ENCODE measurements at places on chromosomes 1 and 21. TPM values are rescaled to one million over a fixed set of nuclear protein-coding genes. Genes with fewer than 3 reads are reported as not detected.

Gene LRRC8C
- total RNA-seq: 8.6 TPM

Gene CLDN17
- total RNA-seq: not detected

Gene SUMO3
- 77.2 TPM for total RNA-seq

Gene EPHA10
- total RNA-seq: not detected

Gene GBP3
- total RNA-seq: 19.3 TPM

Gene GORAB
- total RNA-seq: 20.8 TPM

Gene PPCS
- total RNA-seq: 26.3 TPM

Gene GPR52
- 0.78 TPM for total RNA-seq

All from smooth muscle cell of the pulmonary artery (primary cell).